ENCODE measurements at places on chromosomes 2 and 18.

GRCh38 chr2:234694244-234695013 lies 197.5 kb upstream of the ARL4C start:
- peak; percentile 60 for DNase-seq

DNA sequence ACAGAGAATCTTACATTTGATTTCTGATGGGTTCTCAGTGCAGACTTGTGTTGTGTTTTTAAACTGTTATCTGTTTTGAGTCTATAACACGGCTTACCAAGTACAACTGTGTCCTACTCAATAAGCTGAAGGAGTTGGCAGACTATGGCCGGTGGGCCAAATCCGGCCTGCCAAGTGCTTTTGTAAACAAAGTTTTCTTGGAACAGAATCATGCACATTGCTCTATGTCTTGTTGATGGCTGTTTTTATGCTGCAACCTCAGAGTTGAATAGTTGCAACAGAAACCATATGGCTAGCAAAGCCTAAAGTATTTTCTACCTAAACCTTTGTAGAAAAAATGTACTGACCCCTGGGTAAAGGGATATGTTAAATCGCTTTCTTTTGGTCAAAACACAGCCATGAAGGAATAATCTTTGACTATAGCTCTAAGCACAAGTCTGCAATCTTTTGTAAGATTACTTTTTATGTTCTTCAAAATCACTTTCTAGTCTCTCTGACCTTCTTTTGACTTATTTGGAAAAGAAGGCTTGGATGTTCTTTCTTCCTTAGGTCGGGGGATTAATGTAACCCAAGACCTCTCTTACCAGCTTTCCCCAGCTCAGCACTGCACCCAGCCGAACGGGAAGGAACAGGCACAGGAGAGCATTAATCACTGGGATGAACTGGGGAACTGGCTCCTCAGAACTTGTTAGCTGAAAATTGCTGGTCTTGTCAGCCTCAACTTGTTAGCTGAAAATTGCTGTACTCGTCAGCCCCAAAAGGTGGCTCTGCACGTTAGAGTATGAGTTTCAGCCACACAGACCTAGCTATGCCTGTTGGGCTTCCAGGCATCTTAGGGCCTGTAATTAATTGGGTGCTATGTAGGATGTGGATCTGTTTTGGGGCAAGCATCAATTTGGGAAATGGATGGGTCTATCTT lies 75.4 kb downstream of the CD8B2 start:
- no peak for DNase-seq

DNA sequence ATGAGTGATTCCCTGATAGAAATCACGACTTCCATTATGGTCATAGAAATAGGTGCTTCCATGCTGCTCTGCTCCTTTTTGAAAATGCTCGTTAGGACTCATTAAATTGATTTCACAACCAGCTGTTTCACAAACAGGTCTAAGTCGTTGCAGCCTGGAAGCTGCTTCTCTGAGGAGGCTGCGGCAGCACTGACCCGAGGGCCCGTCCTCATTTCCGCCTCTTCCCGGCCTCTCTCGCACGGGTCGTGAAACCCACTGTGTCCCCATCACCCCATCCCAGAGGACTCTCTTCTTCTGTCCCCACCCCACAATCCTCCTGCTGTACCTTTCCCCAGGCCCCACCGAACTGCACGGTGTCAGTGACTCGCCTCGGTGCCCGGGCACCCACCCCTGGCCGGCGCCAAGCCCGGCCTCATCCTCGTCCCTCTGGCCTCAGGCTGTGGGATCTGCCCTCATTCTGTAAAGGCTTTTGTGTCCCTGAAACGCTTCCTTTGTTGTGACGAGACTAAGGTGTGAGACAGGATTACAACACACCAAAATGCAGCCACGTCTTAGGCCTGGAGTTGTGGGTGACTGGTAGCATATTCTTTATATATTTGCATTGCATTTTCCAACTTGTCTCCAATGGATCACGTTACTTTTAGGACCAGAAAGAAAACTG lies 112.7 kb upstream of the CTDP1 start:
- no peak for DNase-seq

GRCh38 chr2:13996527-13996926 lies 636.0 kb upstream of the LRATD1 start:
- DNase-seq: no peak

DNA sequence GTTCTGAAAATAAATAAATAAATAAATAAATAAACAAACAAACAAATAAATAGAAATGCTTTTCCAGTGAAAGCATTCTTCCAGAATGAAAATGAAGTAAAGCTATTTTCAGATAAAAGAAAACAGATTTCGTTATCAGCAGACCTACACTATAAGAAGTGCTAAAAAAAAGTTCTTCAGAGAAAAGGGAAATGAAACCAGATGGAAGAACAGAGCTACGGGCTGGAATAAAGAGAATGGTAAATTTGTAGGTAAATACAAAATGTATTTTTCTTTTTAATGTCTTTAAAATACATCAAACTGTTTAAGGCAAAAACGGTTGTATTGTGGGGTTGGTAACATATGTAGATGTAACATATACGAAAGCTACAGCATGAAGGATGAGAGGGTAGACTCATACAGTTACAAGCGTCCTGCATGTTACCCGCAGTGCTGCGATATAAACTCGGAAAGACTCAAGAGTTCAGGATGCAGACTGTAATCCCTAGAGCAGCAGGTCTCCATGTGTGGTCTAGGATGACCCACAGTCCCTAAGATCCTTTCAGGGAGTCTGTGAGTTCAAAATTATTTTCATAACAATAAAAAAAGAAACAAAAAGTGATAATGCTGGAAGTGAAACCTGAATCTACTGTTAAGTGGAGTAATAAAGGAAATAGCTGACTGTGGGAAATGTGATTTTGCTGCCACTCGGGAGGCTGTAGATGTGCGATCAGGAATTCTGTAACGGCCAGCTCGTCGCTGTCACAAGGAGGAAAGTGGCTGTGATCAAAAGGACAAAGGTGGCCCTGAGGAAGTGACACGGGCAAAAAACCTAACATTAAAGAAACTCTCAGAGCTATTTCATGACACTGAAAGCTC lies 5.3 kb upstream of the RAB12 start:
- no peak for DNase-seq

GRCh38 chr2:11820650-11821049 lies 74.2 kb downstream of the LPIN1 start:
- DNase-seq: no peak

GRCh38 chr2:20164061-20164733 lies 60.7 kb downstream of the SDC1 start:
- DNase-seq: no peak

- no peak for DNase-seq
Observed at GRCh38 chr2:218957671-218958070, 1.8 kb upstream of the CDK5R2 start.

- no peak for DNase-seq
Observed at GRCh38 chr2:54995553-54995952, 54.7 kb downstream of the RTN4 start.

GRCh38 chr2:119407430-119408220 lies 24.0 kb upstream of the TMEM37 start:
- DNase-seq: peak; percentile 49

DNA sequence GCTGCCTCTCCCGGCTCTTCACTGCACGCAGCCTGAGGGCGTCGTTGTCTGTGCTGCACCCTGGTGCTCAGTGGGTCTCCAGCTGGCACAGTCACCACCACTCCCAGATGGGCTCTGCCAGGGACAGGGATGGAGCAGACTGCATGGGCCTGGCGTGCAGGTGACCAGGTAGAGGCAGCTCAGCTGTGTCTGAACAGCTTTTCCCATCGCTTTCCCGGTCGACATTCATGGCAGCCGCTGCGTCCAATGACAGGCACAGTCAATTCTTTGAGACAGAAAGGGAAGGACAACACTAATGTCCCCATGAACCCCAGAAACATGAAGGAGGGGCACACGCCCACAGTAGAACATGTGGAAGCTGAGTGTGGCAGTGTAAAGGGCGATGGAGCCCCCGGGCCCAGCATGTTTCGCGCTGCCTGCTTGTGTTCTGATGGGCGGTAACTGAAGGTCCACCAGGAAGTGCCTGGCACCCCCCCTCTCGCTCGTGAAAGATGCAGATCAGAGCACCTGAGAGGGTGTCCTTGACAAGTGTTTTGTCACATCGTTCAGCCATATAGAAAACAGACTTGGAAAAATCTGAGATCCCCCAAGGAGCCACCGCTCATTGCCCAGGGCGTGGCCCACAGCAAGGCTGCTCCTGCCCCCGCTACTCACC lies 122.4 kb downstream of the NFATC1 start:
- DNase-seq: no peak

DNA sequence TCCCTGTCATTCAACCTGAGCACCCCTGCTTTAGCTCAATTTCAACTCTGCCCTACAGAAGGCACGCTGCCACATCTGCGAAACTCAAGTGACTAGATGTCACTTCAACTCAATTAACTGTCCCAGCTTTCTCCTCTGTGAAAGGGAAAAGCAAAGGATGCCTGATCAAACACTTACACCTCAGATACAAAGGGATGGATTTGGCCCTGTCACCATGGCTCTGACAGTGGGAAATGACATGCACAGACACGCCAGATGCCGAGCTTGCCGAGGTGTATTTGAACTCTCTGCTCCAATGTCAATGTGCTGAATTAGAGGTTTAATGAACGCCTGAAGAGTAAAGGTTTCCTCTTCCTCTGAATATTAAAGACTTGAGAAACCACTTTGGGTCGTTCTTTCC lies 481.1 kb downstream of the CBLN2 start:
- DNase-seq: no peak

DNA sequence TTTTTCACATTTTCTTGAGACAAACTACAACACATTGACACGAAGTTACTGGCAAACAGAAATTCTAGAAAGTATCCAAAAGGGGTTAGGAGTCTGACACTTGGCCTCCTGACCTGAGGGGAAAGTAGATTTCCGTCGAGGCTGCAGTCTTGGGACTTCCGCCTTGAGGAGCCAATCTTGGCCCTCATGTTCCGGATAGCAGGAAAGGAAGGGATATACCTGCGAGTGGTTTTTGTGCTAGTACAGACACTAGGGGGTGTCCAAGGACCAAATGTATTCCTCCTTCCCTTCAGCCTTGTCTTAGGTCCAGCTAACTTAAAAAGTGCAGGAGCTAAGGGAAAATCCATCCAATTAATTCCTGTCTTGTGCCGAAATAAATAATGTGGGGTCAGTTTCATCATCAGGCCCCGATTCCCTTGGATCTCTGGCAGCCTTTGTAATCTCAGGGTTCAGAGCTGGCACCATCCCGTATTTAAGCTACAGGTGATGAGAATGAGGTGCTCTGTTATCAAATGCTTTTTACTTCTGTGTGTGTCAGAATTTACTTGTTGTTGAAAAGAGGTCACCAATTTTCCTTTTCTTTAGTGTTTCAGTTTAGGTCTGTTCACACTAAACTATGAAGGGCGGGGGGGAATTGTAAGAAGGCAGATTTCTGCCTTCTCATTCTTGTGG lies 330.2 kb upstream of the FANCL start:
- DNase-seq: peak; percentile 62

- DNase-seq: no peak
Observed at GRCh38 chr2:129142465-129142864, 823.8 kb upstream of the HS6ST1 start.

GRCh38 chr2:70985283-70985688 lies 6.9 kb downstream of the ANKRD53 start:
- no peak for DNase-seq

- DNase-seq: no peak
Observed at GRCh38 chr2:10311736-10312135, 9.0 kb downstream of the HPCAL1 start.

GRCh38 chr2:128786316-128786715 lies 467.6 kb upstream of the HS6ST1 start:
- DNase-seq: no peak

- DNase-seq: no peak
Observed at GRCh38 chr18:36191711-36192110, 4.4 kb downstream of the MOCOS start.

GRCh38 chr2:138421971-138422335 lies 79.6 kb upstream of the SPOPL start:
- peak; percentile 65 for DNase-seq

DNA sequence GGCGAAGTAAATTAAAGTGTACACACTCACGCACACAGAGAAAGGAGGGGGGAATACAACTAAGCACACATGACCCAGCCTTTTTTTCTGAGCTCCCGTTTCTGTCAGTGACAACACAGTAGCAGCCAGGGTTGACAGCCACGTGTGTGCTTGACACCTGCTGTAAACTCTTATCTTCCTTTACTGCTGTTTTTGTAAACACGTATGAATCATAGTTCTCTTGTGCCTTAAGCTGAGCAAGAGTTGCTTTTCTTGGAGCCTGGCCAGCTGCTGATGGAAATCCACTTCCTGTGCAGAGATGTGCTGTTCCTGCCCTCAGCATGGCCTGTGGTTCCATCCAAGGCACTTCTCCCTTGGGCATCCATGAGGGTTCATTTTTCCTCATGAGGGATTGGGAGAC lies 561.9 kb downstream of the GALR1 start:
- DNase-seq: no peak

DNA sequence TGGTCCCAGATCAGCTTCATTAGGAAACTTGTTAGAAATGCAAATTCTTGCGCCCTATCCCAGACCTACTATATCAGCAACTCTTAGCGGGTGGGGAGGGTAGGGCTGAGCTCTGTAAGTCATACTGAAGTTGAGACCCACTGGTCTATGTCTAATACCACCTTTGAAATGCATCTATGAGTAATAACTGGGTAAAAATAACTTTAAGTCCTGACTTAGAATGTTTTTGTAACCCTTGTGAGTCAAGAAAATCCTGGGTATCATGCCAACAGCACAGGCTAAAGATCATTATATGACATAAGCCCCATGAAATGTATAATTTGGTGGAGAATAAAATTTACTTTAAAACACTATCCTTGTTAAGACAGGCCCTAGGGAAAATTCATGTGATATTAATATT lies 41.4 kb downstream of the PRKD3 start:
- DNase-seq: peak; percentile 85

- DNase-seq: peak; percentile 95
Observed at GRCh38 chr2:37916512-37917082, 8.5 kb upstream of the RMDN2 start.

- no peak for DNase-seq
Observed at GRCh38 chr2:21415234-21415633, 291.5 kb downstream of the TDRD15 start.

DNA sequence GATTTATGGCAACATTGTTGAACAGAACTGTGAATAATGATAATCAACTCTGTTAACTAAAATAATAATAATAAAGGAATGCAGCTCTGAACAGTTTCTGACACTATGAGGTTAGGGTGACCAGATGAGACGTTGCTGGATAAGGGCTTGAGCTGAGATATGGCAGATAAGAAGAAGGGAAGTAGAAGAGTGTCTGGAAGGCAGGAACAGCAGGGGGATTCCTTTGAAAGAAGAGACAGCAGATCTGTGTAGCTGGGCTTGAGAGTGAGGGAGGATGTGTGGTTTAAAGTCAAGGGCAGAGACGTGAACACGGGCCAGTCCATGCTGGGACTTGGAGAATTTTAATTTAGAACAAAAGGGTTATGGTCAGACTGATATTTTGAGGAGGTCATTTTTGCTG lies 273.1 kb upstream of the SLC14A2 start:
- DNase-seq: no peak

- no peak for DNase-seq
Observed at GRCh38 chr2:36088716-36089328, 266.8 kb upstream of the CRIM1 start.

GRCh38 chr2:76829374-76830234 lies 692.6 kb downstream of the LRRTM4 start:
- DNase-seq: no peak
